ENCODE measurements at places on chromosomes 12 and 14.

GRCh38 chr14:60189923-60190840, 25.0 kb upstream of the DHRS7 start:
- no peak for DNase-seq

- no peak for DNase-seq
Observed at GRCh38 chr14:51715250-51715649, 63.5 kb downstream of the FRMD6 start.

DNA sequence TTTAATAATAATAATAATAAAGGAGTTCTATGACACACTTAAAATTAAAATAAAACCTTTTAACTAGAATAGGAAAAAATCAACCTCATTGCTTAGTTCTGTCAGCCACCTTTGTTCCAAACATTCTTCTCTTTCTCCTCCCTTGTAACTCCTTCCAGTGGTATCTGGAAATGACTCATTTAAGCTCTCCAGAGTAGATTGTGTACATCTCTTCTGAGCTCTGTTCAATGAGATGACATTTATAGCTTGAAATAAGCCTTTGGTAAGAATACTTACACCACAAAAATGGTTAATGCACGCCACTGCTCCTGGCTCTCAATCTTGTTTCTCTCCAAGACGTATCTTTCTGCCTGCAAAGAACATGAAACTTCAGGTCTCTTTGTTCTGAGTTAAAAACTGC, 70.3 kb downstream of the STAB2 start:
- no peak for DNase-seq

DNA sequence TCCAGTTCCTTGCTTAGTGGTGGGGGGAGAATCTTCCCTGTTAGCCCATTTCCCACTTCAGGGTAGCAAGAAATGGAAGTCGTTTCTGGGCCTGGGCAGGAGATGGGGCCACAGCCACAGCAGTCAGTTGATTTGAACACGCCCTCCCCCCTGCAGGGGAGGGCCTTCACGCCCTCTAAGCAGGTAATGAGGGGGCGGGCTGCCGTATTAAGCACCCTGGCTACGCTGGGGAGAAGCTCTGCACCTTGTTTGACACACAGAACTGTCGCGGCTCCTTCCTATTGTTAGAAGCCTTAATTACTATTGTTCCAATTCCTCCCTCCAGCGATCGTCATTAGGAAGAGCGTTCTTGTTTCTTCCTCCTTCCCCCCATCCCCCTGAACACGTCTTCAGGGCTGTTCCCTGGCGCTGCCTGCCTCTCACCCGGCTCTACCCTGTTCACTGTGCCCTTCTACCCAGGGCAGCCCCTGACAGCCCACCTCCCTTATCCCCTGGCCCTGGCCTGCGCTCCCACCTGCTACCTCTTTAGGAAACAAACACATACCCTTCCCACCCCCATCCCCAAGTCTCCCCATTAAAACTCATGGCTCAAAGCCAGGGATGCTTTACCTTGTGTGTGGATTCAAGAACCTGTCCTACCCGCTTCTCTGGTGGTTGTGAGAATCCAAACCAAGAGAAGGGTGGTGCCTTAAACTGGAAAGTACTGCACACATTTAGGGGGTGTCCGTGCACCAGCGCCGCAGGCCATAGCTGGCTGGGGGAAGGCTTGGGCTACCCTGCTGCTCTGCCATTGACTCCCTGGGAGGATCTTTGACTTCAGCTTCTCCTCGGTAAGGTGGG, 137.6 kb downstream of the TSPAN9 start:
- peak; percentile 90 for DNase-seq

GRCh38 chr12:3661028-3661427, 91.9 kb downstream of the CRACR2A start:
- no peak for DNase-seq

- no peak for DNase-seq
Observed at GRCh38 chr12:101670007-101670671, 27.3 kb upstream of the CHPT1 start.

DNA sequence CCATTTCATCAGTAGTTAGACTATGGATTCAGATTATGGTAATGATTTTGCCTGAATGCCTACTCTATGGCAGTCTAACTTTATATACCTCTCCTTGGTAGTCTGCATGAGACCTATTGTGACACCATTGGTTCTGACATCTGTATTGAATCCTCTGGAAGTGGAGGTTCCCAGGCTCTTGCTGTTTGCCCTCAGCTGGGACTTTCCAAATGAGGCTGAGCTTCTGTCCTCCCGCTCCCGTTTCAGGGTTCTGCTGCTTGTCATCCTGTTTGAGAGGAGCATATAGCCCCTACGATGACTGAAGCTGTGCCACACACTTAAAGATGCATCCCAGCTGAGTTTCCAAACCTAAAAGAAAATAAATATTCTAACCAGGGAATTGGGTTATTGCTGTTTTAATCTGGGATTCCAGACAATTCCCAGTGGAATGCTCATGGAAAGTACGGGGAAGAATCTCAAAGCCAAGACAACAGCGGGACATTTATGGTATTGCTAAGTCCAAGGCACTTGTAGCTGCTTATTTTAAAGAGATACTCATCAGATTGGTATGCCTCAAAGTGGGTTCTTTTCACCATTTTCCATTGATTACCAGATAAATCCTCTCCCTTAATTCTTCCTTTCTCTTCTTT, 105.9 kb downstream of the ETV6 start:
- DNase-seq: no peak

GRCh38 chr14:89331398-89331797, 85.6 kb downstream of the FOXN3 start:
- DNase-seq: no peak

DNA sequence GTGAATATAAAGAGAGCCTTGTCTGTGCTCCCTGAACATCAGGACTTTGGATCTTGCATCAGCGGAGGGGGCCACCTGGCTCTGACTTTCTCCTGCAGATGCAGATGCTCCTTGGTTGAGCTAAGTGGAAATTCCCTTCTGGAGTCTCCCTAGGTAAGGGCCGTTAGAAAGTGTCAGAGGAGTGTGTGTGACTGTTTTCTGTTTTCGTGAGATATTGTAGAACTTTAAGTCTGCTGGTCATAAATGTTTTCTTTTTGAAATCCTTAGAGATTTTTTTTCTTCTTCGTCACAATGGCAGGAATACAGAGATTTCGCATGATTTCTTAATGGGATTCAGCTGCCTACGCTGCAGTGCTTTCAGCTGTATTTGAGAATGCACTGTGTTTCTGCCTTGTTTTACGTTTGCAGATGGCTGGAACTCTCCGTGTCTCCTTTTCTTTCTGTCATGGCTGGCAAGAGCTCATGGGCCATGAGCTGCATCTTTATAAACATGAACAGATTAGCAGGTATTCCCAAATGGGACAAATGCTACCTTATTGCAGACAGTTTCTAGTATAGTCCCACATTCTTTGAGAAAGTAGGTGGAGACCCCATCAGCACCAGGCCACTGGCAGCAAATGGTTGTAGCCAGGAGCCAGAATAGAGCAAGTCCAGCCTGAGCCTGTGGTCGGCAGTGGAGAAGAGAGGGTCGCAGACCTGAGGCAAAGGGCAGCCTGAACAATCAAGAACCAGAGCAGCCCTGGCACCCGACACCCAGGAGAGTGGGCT, 76.2 kb upstream of the FRMD6 start:
- no peak for DNase-seq

- no peak for DNase-seq
Observed at GRCh38 chr12:117994551-117995438, 21.7 kb upstream of the RFC5 start.

DNA sequence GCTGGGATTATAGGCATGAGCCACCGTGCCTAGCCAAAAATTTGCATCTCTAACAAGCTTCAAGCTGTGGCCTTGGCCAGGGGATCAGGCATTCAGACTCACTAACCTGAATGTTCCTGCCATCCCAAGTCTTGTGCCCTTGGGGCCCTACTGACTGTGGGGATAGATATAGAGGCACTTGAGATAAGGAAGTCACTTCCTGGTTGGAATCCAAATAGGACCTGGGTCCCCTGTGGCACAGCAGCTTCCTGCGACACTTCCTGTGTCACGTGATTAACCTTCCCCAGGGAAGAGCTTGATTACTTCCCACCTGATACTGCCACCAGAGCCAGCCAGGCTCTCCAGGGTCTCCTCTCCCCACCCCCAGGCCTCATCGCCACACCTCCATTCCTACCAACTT, 128.2 kb downstream of the BCL11B start:
- DNase-seq: no peak

DNA sequence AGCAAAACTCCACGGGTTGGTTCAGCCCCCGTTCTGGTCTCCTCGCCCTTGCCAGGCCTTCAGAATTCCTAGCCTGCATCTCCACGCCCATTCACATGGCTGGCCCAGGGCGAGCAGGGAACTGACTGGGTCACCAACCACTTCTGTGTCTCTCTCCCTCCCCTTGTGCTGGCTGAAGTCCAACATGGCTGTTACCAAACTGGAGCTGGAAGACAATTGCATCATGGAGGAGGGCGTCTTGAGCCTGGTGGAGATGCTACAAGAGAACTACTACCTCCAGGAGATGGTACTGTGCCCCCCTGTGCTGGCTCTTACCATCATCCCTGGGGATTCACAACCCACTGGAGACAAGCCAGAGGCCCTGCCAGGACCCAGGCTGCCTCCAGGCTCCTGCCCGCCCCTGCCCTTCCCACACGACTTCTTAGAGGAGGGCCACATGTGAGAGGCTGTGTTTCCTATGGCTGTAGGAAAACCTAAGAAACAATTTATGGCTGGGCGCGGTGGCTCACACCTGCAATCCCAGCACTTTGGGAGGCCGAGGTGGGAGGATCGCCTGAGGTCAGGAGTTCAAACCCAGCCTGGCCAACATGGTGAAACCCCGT, 9.9 kb downstream of the LRRC74A start:
- DNase-seq: no peak

GRCh38 chr12:107351713-107352112, 258.4 kb upstream of the CRY1 start:
- no peak for DNase-seq

- DNase-seq: no peak
Observed at GRCh38 chr14:33369972-33370371, 431.3 kb downstream of the NPAS3 start.

DNA sequence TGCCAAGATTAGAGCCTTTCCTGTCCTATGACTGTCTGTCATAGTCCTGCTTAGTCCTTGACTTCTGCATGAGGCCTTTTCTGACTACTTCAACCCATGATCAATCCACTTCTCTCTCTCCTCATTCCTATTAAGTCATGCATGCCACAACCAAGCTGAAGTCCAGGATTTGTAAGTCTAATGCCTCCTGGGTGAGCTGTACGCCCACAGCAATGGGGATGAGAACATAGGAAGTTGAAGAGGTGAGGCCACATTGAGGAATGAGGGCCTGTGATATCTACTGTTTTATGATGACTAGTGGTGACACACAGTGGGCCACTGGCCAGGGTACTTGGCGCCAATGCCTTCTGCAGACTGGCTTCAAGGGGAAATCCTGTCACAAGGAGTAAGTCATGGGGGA, 994.1 kb upstream of the TMEM132C start:
- no peak for DNase-seq

GRCh38 chr12:124759841-124760503, 103.7 kb downstream of the SCARB1 start:
- peak; percentile 56 for DNase-seq

DNA sequence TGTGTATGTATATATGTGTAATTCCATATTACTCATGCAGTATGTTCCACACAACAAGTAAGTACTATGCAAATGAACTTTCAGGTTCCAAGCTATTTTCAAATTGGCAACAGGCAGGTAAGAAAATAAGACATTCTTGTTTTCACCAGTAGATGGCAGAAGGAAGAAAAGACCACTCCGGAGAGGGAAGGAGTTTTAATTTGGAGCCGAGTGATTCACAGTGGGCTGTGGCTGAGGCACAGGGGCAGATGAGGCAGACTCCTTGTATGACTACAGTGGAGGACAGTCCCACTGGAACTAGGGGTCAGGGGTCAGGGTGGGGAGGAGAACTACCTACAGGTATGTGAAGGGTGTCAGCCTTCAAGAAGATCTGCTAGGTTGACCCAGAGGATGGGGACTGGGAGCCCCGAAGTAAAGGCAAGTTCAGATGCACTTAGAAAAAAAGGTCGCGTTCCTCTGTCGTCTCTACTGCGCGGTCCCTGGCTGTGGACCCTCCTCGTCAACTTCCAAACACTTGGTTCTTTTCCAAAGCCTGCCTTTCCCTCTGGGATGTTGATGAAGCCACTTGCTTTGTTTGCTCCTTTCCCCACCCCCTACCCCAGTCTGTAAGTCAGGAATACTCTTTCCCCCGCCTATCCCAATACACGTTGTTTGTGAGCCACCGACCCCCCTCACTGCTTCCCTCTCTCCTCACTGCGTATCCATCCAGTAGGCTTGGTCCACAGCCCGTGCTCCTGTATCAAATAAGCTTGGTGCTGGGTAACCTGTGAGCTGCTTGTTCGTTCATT, 24.1 kb downstream of the DDX47 start:
- no peak for DNase-seq

DNA sequence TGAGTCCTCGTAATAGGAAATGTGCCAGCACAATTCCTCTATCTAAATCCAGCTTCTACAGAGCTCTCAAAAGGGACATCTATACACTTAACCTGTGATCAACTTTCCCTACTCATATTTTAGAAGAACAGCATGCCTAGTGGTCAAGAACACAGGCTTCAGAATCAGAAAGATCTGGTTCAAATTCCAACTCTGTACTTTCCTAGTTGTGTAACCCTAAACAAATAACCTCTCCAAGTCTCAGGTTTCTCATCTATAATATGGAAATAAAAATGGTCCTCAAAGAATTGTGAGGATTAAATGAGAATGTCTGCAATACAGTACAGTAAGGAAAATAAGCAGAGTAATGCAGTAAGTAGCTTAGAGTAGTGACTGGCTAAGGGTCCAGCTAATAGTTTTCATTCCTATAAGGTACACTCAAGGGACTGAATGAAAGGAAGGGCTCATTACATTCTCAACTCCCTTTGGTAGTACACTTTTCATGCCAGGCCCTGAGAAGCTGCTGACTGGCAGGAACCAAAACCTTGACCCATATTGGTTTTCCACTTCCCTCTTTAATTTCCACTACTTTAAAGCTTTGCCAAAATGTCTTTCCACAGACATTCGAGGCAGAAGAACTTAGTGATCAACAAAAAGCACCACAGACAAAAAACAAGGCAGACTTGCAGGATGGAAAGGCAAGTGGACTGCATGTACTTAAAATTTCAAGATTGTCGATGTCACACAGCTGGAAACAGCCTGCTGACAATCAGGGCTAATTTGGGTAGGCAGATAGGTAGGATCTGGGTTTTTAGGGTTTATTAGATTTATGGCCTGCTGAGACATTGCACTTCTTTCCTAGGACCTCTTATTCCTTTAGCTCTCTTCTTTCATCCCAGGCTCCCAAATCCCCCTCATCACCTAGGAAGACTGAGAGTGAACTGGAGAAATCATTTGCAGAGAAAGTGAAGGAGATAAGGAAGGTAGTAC, 4.3 kb downstream of the CCDC196 start:
- no peak for DNase-seq

GRCh38 chr14:28061006-28061405, 705.6 kb upstream of the FOXG1 start:
- DNase-seq: no peak

DNA sequence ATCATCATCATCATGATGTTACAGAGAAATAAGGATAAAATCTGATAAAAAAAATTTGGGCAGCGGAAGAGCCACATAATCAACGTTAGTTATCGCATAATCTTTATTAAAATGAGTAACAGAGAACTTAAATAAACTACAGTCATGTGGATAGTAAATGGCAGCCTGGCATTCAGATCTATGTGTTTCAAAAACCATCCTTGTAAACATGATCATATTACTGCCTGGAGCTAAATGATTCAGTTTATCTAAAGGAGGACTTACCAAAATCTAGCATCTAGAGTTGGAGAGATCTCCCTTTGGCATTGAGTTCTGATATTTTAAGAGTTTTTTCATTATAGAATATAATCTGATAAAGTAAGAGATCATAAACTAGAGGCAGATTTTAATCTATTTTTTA, 200.1 kb upstream of the MGAT4C start:
- no peak for DNase-seq

GRCh38 chr12:27396216-27396815, 50.2 kb upstream of the SMCO2 start:
- DNase-seq: no peak
